CD4-positive, alpha-beta T cell treated with Interleukin-15 for 1 hour (primary cell): ENCODE measurements at places on chromosomes 2 and 18.

DNA sequence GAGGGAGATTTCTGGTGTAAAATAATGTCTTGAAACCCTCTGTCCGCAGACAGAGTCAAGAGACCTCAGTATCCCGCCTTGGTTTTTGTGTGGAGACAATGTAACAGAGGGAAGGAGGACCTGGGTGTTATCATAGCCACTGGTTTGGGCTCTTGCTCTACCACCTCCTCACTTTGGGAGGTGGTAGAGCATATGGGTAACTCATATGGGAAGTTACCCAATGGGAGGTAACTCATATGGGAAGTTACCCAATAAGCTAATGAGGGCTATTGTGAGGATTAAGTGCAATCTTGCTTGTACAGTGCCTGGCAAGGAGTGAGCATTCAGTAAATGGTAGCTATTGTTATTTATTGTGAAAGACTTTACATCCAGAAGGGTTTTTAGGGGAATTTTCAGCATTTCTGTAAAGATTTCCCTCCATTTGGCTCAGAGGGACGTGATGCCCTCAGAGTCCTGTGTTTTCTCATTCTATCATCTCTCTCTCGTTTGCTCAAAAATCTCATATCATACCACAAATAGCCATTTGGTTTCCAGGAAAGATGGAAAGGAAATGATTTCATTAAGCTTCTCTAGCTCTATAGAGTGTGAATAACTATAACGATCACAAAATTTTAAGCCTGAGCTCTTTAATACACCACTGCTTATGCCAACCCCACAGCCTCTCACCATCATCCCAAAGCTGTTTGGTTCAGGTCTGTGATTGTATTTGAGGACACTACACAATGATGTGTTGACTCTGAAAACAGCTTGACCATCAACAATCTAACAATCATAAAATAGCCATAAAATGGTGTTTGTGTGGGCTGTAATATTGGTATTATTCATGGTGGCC lies 307.7 kb downstream of the STK39 start:
- no peak for DNase-seq

DNA sequence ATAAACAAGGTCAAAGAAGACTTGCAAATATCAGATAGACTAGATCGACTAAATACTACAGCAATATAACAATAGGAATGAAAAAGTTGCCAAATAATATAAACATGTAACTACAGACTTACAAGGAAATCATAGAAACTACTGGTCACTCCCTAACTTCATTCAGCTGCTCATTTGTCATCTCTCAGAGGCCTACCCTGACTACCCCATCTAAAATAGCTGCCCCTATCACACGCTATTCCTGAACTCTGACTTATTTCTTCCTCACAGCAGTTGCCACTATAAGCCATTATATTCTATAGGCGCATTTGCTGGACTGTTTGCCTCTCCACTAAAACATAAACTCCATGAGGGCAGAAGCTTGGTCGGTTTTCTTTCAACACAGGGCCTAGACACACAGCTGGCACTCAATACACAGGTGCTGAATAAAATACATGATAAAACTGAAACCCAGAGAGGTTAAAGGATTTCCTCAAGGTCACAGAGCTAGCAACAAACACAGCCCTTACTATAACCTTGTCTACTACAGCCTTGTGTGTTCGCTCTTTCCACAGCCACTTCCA lies 1.8 kb downstream of the STRN start:
- no peak for DNase-seq

GRCh38 chr2:70570041-70570661 lies 16.5 kb upstream of the TGFA start:
- DNase-seq: no peak

GRCh38 chr18:11972371-11973174 lies 8.7 kb upstream of the IMPA2 start:
- no peak for DNase-seq

GRCh38 chr18:31417850-31418249 lies 29.7 kb upstream of the DSG3 start:
- DNase-seq: no peak

GRCh38 chr2:19408592-19408991 lies 50.2 kb upstream of the OSR1 start:
- no peak for DNase-seq

DNA sequence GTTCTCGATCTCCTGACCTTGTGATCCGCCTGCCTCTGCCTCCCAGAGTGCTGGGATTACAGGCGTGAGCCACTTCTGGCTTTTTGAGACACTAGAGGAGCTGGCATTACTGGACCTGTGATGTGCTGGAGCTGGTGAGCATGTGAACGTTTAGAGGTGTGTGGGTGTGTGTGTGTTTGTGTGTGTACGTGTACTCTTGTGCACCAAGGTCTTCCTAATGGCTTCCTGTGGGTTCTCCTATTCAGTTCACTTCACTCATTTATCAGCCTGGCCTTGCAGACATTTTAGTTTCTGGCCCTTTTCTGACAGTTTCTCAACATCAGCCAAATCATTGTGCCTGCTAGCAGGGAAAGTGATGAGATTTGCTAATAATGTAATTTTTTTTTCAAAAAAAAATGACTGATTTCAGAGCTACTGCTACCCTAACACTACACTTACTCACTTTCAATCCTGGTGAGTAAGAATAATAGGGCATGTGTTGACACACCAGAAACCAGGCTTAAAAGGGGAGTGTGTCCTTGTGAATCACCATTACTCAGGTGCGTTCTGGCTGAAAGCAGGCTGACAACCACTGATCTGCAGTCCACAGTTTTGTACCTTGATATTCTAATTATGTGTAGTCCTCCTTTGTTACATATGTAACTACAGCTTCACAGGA lies 41.0 kb upstream of the ACTR3 start:
- no peak for DNase-seq

DNA sequence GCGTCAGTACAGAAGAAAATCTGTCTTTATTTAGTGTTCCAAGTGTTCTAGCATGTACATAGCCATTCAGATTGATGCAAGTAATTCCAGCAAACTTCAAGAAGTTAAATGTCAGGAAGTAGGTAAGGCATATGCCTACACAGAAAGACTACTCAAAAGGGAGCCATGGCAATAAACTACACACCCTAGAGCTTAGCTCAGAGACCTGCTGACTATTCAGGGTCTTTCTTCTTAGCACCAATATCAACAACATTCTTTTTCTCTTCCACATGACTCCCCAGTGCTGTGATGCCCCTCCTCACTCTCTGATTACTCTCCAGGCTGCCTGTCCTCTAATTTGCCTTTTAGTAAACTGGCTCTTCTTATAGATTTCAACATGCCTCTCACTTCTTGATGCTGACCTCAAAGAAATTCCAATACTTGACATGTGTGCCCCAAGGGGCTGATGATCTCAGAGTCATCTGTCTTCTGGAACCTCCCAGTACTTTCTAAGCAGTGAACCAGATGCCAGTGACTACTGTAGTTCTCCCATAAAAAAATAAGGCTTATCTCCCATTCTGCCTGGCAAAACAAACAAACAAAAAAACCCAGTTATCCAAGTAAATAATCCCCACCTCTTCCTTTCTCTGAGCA lies 909.2 kb upstream of the FANCL start:
- no peak for DNase-seq

DNA sequence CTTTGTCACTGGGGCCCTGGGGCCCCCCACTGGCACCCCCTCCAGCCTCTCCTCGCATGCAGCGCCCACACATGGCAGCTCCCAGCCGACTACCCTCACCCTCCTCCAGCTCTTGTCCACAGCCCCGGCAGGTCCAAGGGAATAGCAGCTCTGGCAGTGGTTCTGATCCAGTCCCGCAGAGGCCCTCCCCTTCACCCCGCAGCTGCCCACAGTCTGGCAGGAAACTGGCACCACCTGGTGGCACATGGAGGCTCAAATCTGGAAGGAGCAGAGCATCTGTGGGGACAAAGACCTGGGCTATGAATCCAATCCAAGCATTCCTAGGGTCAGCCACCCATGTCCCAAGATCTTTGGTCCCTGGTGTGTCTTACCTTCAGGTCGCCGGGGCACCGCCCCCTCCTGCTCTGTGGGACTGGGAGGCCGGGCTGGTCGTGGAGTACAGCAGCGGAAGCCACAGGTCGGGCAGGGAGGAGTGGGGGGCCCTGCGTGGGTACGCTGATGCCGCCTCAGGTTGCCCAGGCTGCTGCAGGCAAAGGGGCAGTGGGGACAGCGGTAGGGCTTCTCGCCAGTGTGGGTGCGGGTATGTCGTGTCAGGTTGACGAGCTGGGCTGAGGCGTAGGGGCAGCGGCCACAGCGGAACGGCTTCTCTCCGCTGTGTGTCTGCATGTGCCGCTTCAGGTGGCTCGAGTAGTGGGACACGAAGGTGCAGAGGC lies 2.3 kb downstream of the ZNF513 start:
- no peak for DNase-seq

GRCh38 chr18:80076379-80076778 lies 32.7 kb upstream of the ADNP2 start:
- no peak for DNase-seq

DNA sequence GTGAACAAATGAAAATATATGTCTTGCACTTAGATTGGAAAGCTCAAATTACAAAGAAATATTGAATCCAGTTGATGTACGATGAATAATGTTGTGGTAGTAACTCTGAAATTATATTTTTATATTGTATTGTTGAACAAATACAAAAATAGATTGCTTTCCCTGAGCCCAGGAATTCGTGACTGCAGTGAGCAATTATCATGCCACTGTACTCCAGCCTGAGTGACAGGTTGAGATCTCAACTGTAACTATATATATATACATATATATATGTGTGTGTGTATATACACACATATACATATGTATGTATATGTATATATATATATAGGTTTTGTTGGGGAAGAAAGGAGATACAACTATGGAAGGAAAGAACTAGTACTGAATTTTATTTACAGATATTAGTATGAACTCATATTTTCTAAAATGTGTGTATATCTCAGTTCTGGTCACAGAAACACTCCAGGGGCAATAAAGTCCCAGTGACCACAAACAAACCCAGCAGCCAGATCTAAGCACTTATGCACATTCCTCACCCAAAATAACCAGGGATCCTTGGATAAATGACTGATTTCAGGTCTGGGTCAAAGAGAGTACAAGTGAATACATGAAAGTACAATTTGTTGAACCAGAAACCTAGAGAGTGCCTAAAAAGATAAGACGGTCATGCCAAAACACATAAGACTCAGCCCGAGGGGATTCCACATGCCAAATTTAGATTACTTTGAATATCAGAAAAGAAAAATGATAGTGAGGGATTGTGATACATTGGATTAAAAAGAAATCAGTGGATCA lies 146.3 kb downstream of the TMX3 start:
- no peak for DNase-seq

- DNase-seq: no peak
Measured at GRCh38 chr2:65316072-65316471, 88.4 kb downstream of the ACTR2 start.

DNA sequence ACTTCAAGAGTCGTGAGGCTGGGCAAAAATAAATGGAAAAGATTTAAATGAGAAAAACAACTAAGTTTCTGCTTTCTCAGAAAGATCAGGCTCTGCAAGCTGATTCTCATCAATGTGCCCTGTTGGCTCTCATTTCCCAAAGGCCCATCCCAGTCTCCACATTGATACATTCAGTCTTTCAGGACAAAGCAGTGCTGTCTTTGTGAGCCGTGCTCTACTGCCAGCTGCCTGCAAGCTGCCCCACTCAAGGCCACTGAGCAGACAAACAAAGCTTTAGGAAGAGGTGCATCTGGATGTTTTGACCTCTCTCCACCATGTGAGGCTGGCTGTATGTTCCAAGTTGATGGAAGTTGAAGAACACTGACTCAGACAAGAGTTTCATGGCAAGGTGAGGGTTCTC lies 48.8 kb downstream of the FSHR start:
- DNase-seq: no peak

DNA sequence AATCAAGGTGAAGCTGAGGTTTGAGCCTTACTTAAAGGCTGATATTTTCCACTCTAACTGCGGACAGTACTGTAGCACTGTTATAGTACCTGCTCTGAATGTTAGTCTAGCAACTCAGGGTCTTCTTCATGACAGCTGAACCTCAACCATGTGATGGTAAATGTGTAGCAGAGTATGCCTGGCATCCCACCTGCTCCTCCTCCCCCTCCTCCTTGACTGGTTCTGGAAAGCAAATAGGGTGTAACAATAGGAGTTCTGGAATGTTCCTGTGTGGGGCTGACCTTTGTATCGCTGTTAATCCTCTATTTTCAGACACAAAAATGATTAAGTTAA lies 447 bp upstream of the CCL20 start:
- DNase-seq: no peak

DNA sequence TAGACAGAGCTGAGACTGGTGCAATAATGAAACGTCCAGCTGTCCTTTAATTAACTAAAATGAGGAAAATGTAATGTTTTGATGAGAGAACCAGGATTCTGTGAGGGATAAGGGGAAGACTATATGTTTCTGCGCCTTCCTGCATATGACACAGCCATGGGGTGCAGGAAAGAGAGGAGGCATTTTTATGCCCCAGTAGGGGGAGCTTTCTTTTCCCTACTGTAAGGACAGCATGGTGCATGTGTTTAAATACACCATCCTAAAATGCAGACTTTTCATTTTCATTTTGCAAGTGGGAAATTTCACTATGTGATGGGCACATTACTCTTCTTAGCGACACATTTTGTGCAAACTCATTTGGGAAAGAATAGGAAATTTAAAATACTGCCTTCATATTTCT lies 446.1 kb downstream of the ARHGAP15 start:
- DNase-seq: no peak

- DNase-seq: no peak
Measured at GRCh38 chr18:58635891-58636290, 7.0 kb upstream of the ALPK2 start.

DNA sequence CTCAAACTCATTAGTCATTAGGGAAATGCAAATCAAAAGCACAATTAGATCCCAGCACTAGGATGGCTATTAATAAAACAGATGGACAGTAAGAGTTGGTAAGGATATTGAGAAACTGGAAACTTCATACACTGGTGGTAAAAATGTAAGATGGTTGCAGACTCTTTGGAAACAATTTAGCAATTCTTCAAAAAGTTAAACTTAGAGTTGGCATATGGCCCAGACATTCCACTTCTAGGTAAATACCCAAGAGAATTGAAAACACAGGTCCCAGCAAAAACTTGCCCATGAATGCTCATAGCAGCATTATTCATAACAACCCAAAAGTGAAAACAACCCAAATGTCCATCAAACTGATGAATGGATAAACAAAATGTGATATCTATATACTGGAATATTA lies 84.9 kb upstream of the ZFP36L2 start:
- DNase-seq: no peak

GRCh38 chr2:170821531-170822289 lies 5.0 kb downstream of the GAD1 start:
- DNase-seq: no peak

GRCh38 chr2:240468303-240469238 lies 33.1 kb downstream of the GPC1 start:
- DNase-seq: peak; percentile 10

DNA sequence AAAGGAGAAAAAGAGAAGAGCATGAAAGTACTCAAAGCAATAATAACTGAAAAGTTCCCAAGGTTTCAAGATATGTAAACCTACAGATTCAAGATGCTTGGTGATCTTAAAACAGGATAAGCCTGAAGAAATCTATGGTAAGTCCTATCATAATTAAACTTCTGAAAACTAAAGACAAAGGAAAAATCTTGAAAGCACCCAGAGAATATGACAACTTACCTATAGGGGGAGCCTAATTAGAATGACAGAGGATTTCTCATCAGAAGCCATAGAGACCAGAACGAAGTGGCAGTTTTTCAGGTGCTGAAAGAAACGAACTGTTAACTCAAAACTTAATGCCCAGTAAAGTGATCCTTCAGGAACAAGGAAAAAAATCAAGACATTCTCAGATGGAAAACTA lies 59.7 kb downstream of the XDH start:
- DNase-seq: no peak

GRCh38 chr2:168939918-168940317 lies 38.8 kb downstream of the G6PC2 start:
- DNase-seq: no peak

- no peak for DNase-seq
Measured at GRCh38 chr18:47501946-47502345, 250.5 kb upstream of the SKOR2 start.
